ENCODE measurements at places on chromosomes 16 and 17.

DNA sequence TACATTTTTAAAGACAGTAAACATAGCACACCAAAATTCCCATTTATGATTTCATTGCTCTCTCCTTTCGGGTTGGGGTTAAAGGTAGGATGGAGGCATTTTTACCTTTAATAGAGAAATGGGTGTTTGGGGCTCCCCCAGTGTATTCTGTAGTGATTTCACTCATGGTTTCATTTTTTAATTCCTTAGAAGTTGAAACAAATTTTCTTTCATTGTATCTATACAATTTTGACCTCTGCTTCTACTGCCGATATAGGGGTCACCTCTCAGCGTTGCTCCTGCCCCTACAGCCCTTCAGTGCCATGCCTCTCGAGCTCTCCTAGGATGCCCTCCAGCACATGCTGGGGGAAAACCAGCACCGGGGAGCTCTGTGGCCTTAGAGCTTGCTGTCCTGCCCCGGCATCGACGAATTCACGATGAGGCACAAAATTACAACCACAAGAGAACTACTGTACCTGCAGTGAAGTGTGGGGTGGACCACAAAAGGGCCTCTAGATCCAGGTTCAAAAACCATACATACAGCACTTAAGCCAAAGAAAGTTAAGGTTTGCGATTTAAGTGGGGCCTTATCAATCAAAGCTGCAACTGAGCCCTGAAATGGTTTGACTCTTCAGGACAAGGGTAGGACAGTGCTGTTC, 39.3 kb downstream of the LITAFD start:
- no peak for DNase-seq

DNA sequence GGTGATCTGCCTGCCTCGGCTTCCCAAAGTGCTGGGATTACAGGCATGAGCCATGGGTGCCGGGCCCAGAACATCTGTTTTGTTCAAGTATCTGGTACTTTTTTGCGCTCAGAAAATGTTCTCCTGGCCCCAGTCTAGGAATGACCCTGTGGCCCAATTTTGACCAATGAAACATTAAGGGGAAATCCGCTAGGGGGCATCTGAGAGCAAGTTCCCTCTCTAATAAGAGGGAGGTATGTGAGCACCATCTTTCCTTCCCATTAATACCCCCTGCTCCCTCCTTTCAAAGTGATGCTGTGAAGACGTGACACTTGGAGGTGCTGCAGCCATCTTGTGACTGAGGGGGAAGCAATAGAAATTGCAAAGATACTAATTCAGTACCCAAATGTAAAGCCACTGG, 16.5 kb upstream of the CLEC3A start:
- no peak for DNase-seq

DNA sequence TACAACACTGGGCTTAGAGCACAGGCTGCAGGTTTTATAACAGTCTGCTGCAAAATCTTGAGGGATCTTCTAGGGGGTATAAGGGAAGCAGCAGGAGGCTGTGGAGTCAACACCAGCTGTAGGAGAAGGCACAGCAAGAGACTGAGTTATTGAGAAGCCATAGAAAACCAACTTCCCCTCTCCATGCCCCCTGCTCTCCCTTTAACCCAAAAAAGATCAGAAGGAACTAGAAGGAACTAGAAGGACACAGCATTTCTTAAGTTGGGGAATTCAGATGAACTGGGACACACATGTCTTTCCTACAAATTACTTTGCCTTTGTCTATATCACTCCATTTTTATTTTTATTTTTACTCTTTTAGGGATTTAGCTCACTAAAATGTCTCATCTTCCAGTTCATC, 6.2 kb upstream of the CCL18 start:
- no peak for DNase-seq

DNA sequence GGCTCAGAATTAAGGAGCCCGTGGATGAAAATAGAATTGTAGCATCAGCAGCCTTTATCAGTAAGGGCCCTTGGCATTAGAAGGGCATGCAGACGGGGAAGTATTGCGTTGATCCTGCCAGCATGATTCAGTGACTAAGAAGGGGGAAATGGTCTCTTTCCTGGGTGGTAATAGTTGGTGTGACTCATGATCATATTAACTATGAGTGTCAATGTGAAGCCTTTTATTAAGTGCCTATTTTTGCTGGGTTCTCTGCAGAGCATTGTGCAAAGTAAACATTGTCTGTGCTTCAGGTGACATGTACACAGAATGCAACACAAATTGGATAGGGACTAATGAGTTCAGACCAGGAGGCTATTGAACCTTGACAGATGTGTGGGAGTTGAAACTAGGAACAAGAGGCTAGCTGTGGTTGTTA, 24.5 kb downstream of the RCVRN start:
- DNase-seq = peak; percentile 37

- DNase-seq = no peak
Observed at GRCh38 chr16:46768809-46769208, 20.7 kb upstream of the MYLK3 start.

DNA sequence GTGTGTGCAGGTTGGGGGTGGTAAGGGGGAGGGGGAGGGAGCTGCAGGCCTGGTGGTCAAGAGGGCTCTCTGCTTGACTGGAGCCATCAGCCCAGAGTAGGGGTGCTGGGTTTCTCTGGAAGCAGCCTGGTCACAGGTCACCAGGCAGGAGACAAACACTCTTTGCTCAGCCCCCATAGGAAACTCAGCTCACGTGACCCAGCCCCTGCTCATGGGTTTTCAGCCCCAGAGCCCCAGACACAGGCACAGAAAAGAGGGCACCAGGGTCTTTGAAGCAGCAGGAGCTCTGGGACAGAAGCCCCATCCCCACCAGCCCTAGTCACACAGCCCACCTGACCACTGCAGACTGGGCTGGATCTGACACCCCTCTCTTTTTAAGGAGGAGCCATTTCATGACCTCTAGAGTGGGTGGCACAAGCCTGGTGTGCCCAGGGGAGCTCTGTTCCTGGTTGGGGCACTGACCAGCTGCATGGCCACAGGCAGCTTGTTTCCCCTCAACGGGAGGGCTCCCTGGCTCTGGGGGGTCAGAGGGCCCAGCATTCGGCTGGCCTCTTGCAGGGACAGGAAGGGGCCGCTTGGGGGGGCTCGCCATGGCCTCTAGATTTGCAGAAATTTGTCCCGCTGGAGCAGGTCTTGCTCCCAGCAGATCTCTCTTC, 13.8 kb upstream of the CD79B start:
- DNase-seq = no peak

DNA sequence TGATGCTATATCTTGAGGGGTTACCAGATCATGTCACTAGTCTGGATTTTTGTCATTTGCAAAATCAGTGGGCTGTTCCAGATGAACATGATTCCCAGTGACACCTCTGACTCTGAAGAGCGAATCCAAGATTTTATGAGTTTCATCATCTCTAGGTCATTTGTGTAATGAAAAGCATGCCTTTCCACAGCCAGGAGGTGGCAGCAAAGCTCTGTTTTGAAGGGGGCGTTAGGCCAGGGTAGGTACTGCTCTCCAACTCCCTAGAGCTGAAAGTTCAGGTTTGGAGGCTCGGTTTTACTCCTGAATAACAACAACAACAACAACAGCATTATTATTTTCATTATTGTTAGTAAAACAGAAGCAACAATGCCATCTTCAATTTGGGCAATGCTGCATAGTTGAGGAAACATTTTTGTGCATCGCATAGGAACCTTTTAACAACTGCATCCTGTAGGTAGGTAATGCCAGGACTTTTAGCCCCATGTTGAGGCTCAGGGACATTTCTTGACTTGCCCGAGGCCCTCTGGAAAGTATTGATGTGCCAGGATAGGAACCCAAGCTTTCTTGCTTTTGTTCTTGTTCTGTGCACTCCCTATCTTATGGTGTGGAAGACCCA, 77.0 kb downstream of the MYH13 start:
- DNase-seq = peak; percentile 26

- no peak for DNase-seq
Observed at GRCh38 chr17:75269844-75270217, 1.2 kb downstream of the MIF4GD start.

GRCh38 chr17:2780256-2780655, 16.0 kb upstream of the RAP1GAP2 start:
- no peak for DNase-seq

- no peak for DNase-seq
Observed at GRCh38 chr17:26773189-26774188, 520.4 kb upstream of the WSB1 start.

- DNase-seq = no peak
Observed at GRCh38 chr16:89841275-89841674, 13.0 kb downstream of the SPIRE2 start.

DNA sequence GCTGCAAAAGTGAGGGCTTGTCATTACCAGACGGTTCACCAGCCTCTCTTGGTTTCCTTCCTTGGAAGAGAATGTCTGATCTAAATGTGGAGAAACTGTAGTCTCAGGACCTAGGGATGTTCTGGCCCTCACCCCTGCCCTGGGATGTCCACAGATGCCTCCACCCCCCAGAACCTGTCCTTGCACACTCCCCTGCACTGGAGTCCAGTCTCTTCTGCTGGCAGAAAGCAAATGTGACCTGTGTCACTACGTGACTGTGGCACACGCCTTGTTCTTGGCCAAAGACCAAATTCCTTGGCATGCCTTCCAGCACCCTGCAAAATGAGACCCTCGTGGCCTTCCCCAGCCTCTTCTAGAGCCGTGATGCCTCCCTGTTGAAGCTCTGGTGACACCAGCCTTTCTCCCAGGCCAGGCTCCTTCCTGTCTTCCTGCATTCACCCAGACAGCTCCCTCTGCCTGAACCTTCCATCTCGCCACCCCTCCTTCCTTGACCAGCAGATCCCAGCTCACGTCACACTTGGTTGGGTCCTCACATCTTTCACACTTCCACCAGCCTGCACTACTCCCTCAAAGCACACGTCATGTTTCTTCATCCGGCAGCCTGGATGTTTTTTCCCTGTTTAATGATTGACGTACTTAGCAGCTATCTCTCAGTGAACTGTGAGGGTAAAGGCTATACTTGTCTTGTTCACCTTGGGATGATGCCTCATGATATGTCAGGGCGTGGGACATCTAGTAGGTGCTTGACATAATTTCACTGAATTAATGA, 4.3 kb downstream of the ZNF768 start:
- DNase-seq = no peak

DNA sequence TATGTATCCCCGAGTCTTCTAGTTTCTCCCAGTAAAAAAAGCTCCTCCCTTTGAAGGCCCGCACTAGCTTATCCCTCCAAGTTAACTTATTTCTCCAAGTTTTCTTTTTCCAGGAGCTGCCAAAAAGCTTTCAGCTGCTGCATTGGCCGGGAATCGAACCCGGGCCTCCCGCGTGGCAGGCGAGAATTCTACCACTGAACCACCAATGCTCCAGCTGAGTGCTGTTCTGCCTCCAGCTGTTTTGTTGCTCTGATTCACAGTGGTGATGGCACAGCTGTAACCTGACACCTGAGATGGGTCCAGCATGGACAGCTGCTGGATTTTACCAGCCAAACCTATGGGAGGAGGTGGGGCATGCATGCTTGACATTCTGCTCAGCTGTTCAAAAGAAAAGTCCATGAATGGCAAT, 22.1 kb downstream of the VAC14 start:
- DNase-seq = no peak

DNA sequence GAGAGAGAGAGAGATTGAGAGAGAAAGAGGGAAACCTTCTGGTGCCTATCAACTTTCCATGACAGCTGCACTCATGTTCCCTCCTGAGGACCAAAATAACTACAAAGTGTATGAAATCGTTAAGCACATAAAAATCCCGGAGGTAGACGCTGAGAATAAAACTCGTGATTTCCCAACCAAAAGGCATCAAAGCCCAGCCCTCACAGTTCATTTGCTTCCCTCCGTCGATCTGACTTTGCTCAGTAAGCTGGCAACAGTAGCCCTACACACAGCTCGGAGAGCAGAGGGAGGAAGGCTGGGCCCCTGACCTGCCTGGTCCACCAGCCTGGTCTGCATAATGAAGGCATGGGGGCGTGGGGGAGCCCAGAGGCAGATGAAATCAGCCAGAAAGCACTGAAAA, 273.9 kb upstream of the ZFHX3 start:
- no peak for DNase-seq

- DNase-seq = no peak
Observed at GRCh38 chr16:19137201-19138128, 23.7 kb downstream of the ITPRIPL2 start.

DNA sequence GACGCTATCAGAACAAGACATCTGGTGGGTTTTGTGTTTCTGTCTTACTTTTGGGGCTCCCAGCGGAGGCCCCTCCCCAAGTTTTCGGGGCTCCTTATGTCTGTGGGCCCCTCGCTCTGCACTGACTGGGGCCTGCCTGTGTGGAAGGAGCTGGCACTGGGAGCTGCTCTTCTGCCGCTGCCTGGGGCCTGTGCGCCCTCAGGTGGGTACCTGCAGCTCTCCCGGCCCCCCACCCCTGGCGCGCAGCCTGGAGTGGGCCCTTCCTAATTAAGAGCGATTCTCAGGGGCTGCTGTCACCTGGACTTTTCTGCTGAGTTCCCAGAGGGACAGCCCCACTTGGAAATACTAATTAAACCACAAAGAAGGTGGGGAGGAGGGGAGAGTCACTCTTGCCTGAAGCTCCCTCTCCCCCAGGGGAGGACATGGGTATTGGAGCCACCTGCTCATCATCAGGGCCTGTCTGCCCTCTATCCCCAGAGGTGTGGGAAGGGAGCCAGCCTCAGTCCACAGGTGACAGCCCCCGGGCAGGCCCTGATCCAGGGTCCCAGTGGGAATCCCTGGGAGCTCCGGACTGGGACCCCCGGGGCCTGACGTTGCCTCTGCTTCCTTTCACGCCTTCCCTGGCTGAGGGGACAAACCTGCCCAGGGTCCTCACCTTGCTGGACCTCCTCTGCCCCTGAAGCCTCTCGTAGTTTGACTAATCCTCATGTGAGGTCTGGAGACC, 36.5 kb downstream of the GSE1 start:
- no peak for DNase-seq

Data from putamen (tissue), 1 donor.